ENCODE measurements at places on chromosomes 2 and 18. TPM values are rescaled to one million over a fixed set of nuclear protein-coding genes. Genes with fewer than 3 reads are reported as not detected.

Gene FHL2
- 3.8 TPM for total RNA-seq

Gene TUBB8B
- total RNA-seq, result not detected

Gene LHCGR
- total RNA-seq, result 0.12 TPM

Gene IL1RL2
- total RNA-seq, result not detected

GRCh38 chr2:196403471-196403870 lies 232.1 kb upstream of the STK17B start:
- DNase-seq, result no peak

DNA sequence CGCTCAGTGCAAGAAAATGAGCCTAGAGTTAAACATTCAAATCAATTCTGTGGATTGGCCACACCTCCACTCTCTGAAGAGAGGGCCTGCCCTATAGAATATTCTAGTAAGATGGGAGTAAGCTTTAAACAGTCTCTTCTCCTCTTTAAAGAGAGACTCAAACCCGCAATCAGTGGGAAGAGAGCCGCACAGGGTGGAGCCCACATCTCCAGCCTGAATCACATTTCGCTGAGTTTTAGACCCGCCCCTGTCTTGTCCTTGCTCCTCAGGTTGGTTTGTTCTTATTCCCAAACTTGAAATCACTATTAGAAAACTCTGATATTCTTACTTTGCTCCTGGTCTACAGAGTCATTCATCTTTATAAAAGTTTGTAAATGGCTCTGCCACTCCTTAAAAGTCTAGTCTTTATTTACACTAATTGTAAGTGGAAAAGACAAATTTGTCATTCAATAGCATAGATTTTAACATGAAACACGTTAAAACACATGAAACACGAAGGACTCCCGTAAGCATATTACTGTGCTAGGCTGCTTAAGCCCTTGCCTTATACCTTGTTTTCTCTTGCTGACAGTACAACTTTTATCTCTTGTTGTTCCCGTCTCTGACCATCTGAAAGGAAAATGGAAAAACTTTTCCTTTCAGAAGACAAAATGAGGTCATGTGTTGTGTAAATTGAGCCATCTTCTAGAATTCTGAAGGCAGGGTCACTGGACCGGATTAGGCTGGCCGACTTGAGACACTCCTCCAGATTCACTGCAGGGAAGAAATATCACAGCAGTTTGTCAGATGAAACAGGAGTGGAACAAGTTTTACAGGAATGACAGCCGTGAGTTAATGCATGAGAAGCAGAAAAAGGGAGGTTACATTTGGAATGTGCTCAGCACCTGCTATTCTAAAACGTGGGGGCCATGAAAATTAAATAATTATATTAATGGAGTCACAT lies 5.6 kb downstream of the DSC1 start:
- DNase-seq, result no peak

GRCh38 chr2:219416235-219416602 lies 2.0 kb upstream of the DES start:
- no peak for DNase-seq

GRCh38 chr18:63306819-63307550 lies 12.6 kb downstream of the BCL2 start:
- DNase-seq, result no peak

- DNase-seq, result no peak
These were observed 198.3 kb upstream of the CNTNAP5 start for GRCh38 chr2:123826729-123827271.

DNA sequence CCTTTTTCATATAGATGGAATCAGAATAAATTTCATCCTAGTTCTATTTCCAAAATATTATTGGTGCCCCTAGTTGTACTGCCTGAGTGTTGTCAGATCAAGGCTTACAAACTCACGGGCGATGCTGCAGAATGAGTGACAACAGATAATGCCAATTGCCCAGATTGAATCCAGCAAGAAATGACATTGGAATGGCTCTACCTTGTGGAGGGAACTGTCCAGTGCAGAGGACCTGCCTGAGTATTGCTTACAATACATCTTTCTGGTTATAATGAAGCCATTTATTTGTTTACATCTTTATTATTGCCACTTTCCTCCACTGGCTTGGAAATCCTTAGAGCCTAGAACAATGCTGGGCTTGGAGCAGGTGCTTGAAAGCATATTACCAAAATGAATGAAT lies 7.8 kb upstream of the IL1R2 start:
- DNase-seq, result no peak

GRCh38 chr2:186036862-186037449 lies 298.4 kb downstream of the FSIP2 start:
- DNase-seq, result no peak

GRCh38 chr2:232512602-232513001 lies 7.6 kb upstream of the PRSS56 start:
- no peak for DNase-seq

- DNase-seq, result no peak
These were observed 261.1 kb upstream of the RAB12 start for GRCh38 chr18:8348051-8348720.

- no peak for DNase-seq
These were observed 1.4 kb upstream of the TMEM178A start for GRCh38 chr2:39664232-39664887.

DNA sequence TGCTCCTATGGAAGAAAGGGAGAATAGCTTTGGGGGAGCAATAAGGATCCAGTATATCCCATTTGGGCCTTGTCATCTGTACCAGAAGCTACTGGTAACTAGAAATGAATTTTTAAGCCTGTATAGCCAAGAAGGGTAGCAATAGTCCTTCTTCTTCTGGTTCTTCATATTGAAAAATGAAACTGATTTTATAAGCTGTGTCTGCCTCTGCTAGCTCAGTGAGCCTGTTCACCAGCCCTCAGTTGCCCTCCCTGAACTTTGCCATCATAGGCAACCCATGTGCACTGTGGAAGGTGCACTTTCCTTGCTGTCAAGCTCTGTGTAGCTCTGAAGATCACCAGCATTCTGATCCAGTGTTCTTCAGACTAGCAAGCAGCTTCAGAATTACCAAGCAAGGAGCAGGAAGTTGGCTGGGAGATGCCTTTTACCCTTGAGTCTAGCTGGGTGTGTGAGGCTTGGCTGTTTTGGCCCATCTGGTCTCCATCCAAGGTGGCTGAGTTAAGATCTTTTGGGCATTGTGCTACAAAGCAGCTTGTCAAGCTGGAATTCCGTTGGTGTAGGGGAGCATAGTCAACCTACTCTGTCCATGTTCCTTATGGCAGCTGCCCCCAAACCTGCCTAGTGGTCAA lies 55.8 kb upstream of the MGAT5 start:
- no peak for DNase-seq

- DNase-seq, result no peak
These were observed 641.9 kb downstream of the CNTNAP5 start for GRCh38 chr2:124666976-124667375.

DNA sequence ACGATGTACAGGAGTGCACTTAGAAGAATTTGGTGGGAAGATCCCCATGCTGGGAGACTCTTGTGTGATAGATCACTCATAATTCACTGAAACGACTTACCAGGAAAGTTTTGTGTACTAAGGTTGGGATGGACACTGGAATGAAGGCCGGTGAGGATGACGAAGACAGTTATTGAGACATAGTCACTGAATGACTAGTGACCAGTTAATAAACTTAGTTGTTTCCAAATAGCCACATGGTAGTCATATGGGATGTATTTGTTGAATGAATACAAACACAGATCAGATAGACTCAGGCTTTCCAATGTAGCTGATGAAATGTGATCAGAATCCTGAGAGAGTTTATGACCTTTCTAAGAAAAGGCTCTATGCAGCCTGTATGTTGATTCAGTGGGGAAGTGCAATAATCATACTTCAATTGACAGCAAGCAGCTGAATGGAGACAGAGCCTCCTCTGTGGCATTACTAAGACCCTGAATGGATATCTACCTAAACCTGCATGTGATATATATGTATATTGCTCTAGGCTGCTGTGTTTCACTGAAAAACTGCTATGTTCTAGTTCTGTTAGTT lies 20.4 kb downstream of the GDF7 start:
- DNase-seq, result no peak

All from neural crest cell (in vitro differentiated cells).